A549 treated with Mapracorat at 1 μM for 4 hours (cell line): ENCODE measurements at places on chromosomes 16 and 17. TPM values are rescaled to one million over a fixed set of nuclear protein-coding genes. Genes with fewer than 3 reads are reported as not detected.

The C17orf100 gene
- total RNA-seq = 1.7 to 3.5 TPM (median 2.6 TPM) in 5 replicates

The HS3ST2 gene
- not detected in 5 replicates for total RNA-seq

The FNDC8 gene
- 0.10 to 0.28 TPM (median 0.10 TPM) in 3 of 5 replicates, not detected in the others for total RNA-seq

The SRR gene
- 5.1 to 12.5 TPM (median 8.5 TPM) in 5 replicates for total RNA-seq

The NPIPA5 gene
- 0.39 to 1.9 TPM (median 0.44 TPM) in 3 of 5 replicates, not detected in the others for total RNA-seq

The CETP gene
- not detected in 5 replicates for total RNA-seq

The KRT15 gene
- total RNA-seq = 2.9 to 4.6 TPM (median 3.5 TPM) in 5 replicates
